ENCODE measurements at places on chromosomes 3 and 15.

GRCh38 chr3:138468886-138469285 lies 34.5 kb downstream of the ESYT3 start:
- no peak for DNase-seq

DNA sequence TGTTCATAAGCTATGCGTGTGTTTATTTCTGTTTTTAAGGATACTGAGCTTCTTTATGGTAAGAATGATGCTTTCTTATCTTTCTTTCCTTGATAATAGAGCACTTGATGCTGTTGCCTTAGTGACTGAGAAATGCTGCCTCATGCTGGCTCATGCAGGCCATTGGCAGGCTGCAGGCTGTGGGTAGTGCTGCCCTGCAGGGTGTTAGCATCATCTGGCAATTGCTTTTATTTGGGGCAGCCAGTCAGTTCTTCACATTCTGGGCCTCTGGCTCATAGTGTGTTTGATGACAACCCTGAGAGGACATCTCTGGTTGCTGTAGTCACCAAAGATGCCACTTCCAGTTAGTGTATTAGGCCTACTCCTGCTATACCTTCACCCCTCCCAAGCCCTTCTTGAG lies 66.2 kb upstream of the ONECUT1 start:
- DNase-seq = no peak

GRCh38 chr3:94896994-94897393 lies 834.1 kb downstream of the NSUN3 start:
- no peak for DNase-seq

GRCh38 chr3:179829401-179829800 lies 176.6 kb downstream of the USP13 start:
- no peak for DNase-seq

DNA sequence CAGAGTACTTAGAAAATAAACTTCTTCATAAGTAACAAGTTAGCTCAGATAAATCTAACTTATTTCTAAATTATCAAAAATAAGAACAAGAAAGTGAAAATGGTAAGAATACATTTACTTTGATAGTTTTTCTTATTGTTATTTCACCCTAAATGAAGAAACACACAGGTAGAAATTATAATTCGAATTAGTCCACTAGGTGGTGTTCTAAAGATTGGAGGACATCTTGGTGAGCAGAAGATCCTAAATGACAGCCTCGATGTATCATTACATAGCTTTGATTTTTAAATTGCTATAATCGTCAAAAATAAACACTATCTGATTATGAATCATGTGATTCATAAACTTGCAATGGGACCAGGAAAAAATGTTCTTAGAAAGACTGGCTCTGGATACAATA lies 280.8 kb upstream of the UBE2E2 start:
- no peak for DNase-seq

DNA sequence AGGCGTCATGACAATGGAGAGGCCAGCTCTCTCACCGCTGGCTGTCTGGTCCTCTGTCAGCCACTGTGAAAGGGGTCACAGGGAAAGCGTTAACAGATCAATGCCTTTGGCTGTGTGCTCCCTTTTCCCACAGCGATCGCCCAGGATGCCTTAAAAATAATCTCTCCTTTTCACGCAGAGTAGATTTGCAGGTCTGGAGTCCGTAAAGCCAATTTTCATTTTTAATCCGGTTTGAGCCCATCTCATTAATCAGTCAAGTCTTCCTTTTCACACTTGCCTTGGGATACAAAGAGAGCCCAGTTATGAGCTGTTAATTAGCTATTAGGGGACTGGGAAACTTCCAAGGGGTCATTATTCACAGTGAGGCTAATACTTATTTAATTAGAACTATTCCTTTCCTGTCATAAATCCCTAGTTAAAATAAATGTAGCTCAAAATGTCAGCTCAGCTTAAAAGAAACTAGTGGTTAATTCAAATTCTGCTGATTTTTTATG lies 104.3 kb upstream of the RASGRP1 start:
- DNase-seq = no peak

DNA sequence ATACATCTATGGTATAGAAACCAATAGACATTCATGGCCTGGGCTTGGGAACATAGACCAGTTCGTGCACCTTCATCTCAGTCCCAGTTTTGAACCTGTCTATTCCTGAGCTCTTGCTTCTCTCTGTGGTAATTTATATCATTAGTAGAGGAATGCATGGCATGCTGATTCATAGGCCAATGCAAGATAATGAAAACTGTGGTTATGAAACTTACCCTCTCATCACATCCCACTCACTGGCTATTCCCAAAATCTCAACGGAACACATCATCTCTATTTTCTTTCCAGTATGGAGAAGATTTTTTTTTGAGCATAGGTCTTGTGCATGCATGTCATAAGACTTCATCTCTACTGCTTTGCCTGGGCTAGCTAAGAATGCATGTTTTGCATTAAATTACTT lies 18.7 kb upstream of the P2RY12 start:
- no peak for DNase-seq

DNA sequence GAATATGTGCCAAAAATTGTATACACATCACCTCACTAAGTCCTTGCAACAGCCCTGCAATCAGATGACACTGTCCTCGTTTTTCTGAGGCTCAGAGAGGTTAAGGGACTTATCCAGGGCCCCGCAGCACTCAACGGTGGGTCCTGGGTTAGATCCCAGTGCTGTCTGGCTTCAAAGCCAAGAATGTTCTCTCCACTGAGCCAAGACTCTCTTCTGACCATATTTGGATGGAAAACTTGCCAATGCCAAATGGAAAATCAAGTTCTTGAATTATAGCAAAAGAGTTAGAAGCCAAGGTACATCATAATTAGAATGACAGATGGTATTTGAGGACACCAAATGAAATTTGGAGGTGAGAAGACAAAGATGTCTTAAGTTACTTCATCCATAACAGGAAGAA lies 75.9 kb downstream of the NCEH1 start:
- no peak for DNase-seq

DNA sequence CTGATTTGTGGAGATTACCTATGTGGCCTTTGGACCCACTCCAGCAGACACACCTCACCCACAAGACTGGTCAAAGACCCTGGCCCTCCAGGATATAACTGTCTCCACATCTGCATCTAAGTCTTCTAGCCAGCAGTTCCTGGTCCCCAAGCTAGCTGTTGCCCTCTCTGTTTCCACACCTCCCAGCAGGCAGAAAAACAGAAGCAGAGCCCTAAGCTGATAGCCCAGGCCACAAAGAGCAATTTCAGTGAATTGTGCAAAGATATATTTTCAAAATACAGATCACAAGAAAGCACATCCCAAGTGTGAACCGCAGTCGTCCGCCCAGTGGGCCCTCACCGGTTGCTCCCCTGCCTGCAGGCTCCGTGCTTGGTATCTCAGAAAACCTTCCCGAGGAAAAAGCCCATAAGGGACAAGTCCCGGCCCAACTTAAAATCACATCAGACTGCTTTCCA lies 2.6 kb downstream of the TNIK start:
- DNase-seq = no peak

DNA sequence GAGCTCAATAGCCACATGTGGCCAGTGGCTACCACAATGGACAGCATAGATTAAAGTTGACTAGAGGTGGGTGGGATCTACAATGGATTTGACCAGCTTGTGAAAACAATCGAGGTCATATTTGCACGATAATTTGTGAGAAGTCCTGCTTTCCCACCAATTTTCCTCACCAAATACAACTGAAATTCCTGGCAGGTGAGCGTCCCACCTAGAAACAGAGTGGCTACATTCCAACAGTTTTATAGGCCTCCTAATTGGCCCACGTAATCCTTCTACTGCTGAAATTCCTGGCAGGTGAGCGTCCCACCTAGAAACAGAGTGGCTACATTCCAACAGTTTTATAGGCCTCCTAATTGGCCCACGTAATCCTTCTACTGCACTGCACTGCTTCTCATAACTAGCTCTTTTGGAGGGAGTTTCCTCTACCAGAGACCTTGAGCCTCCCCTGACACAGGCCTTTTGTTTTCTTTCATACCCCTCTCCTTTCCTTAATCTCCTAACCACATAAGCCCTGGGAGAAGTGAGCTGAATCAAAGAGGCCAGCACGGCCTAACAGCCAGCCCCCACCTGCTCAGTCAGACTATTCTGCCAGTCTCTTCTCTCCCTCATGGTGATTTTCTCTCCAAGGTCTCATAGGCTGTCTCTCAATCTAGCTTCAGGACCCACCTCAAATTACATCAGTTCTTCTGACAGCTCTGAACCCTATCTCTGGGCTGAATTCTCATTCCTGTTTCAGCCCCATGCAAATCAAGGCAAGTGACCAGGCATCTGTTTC lies 80.2 kb downstream of the BFSP2 start:
- no peak for DNase-seq

GRCh38 chr15:55894399-55894965 lies 98.9 kb downstream of the NEDD4 start:
- no peak for DNase-seq

DNA sequence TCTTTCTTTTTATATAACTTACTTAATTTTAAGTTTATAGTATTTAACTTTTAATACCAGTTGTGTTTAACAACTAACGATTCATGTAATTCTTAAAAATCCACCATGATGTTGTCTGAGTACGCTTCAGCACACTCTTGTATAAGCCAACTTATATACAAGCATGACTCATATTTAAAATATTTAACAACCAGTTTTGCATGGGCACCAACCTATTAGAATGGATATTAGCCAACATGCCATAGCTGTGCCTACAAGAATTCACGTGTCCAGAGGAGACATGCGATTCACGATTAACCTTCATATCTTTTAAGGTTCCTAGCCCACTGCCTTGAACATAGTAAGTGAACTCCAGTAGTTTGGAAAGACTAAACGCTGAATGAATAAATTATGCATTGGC lies 1023.2 kb downstream of the TBL1XR1 start:
- no peak for DNase-seq

GRCh38 chr15:66027268-66027805 lies 158.0 kb downstream of the RAB11A start:
- no peak for DNase-seq

- DNase-seq = no peak
Observed at GRCh38 chr3:155070932-155071387, 9.2 kb upstream of the MME start.

GRCh38 chr3:70064194-70064779 lies 64.8 kb downstream of the SAMMSON start:
- no peak for DNase-seq

GRCh38 chr3:53193466-53194209 lies 32.6 kb downstream of the PRKCD start:
- no peak for DNase-seq

GRCh38 chr3:124833710-124834332 lies 53.3 kb downstream of the ITGB5 start:
- no peak for DNase-seq

DNA sequence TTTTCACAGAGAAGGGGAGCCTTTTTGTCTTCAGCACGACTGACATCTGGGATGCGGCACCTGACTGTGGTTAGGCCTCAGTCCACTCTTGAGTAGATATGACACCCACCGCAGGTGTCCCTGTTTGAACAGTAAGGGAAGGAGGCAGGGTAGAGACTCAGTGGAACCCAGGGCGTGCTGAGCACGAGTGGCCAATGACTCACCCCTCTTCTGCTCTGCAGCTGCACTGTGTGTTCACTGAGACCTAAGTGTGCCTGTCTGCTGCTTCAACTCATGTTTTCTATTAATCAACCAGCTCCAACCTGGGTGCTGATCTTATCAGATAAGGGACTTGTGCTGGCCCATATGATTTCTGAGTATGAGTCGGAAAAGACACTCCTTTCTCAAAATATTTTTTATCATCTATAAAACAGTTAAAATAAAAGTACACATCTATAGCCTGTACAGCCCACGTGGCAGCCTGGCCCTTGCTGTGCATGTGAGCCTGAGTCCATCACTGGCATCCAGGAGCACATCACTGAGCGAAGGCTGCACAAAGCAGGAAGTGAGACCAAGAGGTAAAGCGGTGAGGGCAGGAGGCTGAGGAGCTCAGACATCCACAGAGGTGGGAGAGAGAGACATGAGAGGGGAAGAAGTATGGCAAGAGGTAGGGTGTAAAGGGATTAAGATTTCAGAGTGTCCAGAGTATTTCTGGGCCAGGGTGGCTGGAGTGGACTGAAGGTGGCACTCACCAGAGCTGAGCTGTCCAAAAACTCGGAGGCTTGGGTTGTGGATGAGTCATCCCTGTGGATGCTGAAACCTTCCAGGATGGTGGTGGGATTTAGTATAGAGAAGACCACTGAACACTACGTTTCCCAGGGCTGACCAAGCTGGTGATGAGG lies 49.2 kb downstream of the SLC41A3 start:
- DNase-seq = no peak

DNA sequence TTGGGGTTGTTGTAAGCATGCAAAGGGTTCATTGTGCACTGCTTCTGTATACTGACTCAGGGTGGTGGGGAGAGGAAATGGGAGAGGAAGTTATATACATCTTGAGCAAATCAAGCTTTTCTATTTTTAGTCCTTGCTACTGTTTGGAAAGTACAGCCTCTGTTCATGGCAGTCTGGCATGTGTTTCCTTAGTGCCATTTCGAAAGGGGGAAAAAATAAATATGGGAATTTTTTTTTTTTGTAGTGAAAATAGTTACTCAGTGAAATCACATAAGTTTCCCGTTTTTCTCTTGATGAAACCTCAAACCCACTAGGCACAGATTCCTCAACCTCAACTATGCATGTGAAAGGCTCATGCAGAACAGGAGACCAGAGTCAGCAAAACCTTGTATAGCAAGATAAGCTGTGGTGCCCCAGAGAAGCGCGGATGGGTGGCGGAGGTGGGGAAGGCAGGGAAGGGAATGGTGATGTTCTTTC lies 353.3 kb downstream of the LPP start:
- no peak for DNase-seq

All from NCI-H187 treated with DMSO at 0.1 percent for 48 hours (cell line).